ENCODE measurements at places on chromosomes 2 and 18. TPM values are rescaled to one million over a fixed set of nuclear protein-coding genes. Genes with fewer than 3 reads are reported as not detected.

- no peak for DNase-seq
Observed at GRCh38 chr2:168450171-168450570, 5.9 kb upstream of the CERS6 start.

- DNase-seq = no peak
Observed at GRCh38 chr2:47223980-47224379, 68.9 kb upstream of the STPG4 start.

DNA sequence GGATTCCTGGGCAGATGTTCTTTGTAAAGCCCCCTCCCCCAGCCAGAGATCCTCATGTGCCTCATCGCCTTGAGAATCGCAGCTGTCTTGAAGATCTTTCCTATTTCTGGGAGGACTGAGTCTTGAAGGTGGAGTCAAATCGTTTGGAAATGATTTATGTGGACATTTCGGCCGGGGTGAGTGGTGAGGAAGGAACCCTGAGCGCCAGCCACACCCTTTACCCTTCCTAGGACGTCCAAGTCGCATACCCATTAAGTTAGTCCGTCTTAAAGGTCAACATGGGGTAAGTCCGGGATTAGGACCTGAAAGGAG is 84.9 kb upstream of the ZCCHC2 start:
- no peak for DNase-seq

DNA sequence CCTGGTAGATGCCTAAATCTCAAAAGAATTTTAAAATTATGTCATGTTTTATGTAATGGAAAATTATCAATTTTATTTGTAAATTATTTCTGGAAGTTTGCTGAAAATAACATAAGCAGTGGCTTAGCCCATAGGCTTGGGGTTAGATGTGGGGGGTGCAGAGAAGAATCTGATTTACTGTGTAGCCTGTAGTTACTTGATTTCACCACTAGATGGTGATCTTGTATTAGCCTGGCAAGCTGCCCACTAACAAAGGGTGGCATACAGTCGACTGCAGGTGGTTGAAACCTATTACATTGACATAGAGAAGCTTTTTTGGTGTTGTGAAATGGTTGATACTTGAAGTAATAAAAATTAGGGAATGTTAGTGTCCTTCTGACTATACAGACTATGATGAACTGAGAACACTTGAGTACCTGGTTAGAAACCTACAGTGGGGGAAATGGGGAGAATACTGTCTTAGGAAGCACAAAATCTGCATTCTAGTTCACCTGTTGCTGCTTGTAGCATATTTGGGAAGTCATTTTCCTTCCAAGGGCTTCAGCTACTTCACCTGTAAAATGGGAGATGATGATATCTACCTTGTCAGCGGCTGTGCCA is 191.0 kb upstream of the LHCGR start:
- DNase-seq = peak; percentile 45

DNA sequence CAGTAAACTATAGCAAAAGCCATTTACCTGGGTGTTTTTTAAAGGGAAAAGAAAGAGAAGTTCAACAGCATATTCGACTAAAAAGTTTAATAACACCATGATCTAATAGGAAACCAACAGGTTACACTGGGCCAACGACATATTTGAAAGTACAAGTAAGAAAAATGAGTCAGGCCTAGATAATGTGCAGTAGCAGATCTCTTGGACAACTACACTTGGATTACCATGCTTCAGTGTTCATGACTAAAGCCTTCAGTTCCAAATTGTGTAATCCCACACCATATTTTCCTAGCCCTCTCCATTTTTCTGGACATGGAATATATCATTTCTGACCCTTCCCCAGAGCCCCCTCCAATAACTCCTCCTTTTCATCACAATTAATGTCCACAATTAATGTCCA is 39.1 kb upstream of the FIGN start:
- DNase-seq = no peak

- no peak for DNase-seq
Observed at GRCh38 chr2:241538838-241539615, 19.5 kb upstream of the BOK start.

- DNase-seq = no peak
Observed at GRCh38 chr2:183255411-183255810, 131.2 kb downstream of the NUP35 start.

- DNase-seq = no peak
Observed at GRCh38 chr18:9609190-9609589, 5.2 kb downstream of the PPP4R1 start.

DNA sequence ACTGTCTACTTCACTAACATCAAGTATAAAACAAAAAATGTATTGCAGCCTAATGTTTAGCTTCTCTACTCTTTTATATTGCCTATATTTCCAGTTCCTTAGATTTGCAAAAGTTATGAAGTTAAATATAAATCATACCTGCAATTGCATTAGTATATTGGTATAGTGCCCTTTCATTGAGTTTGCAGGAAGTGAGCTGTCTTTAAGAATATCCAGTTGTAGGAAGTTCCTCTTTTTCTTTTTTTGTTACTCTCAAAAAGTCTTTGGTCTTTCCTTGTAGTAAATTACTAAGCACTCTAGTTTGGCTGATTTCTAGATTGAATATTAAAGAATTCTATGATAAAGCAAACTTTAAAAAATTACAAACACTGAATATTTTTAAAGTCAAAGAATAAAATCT is 71.3 kb upstream of the FN1 start:
- DNase-seq = no peak

GRCh38 chr18:22267697-22268096 is 98.3 kb downstream of the GATA6 start:
- no peak for DNase-seq

GRCh38 chr2:24456599-24457556 is 34.2 kb upstream of the NCOA1 start:
- DNase-seq = no peak

DNA sequence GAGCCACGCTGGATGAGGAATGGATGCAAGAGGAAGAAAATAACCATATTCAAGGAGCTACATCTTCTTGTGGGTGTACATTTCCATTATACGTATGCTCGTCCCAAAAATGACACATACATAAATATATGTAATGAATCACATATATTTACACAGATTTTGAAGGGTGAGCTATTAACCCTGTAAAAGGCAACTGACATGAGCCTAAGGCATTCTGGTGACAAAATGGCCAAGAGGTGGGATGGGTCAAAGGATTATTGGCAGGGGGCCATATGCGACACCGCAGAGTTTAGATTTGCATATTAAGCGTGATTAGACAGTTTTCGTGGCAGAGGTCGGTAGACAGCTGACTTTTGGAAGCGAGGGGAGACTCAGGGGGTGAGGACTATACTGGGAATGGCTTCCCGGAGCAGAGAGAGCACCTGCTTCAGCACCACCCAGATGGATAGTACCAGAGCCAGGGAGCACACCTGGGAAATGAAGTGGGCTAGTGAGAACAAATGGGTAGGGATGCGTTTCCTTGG is 431 bp upstream of the CNRIP1 start:
- DNase-seq = peak; percentile 65

- DNase-seq = no peak
Observed at GRCh38 chr2:30747206-30747605, 60.0 kb downstream of the CAPN13 start.

DNA sequence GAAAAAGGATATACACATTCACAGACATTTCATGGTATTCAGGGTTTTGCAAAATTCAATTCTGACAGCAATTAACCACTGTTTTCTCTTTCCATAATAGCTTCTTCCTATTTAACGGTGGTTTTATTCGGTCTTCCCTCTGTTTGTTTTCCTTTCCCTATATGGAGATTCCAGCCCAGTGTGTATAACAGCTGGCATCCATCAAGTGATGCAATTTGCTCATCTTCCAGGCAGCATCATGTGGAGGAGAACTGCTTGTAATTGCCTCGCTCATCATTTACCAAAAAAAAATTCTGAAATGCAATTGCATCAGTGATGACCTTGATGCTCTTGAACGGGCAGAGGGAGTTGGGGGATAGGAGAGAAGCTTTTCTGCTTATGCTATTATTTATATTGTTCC is 165.9 kb upstream of the PGAP1 start:
- DNase-seq = peak; percentile 83

DNA sequence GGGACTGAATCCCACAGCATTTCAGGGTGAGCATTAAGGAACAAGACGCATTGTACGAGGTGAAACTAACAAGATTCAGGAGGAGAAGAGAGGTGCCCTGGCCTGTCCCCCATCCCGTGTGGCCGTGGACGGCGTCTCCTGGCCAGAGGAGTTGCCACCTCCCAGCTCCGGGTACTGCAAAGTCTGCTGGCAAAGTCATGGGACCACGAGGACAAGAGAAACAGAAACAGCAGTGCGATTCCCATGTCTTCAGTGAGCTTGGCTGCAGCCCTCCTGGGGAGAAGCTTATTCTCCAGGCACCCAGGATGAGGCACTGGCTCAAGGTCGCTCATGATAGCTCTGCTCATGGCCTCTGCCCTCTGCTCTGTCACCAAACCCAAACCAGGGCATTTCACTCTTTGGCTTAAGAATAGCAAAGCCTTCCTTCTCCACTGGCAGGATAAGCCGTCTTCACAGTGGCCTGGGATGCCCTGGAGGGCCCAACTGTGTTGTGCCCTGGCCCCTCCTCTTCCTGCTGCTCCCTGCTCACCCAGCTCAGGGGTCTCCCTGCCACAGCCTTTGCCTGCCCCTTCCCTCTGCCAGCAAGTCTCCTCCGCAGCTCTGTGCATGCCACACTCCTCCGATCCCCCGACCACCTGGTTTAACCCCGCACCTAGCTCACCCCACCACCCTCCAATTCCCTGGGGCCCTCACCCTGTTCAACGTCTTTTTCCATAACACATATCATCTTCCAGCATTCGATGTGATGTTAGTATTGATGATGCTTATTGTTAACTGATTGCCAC is 144.8 kb downstream of the PXDN start:
- no peak for DNase-seq

DNA sequence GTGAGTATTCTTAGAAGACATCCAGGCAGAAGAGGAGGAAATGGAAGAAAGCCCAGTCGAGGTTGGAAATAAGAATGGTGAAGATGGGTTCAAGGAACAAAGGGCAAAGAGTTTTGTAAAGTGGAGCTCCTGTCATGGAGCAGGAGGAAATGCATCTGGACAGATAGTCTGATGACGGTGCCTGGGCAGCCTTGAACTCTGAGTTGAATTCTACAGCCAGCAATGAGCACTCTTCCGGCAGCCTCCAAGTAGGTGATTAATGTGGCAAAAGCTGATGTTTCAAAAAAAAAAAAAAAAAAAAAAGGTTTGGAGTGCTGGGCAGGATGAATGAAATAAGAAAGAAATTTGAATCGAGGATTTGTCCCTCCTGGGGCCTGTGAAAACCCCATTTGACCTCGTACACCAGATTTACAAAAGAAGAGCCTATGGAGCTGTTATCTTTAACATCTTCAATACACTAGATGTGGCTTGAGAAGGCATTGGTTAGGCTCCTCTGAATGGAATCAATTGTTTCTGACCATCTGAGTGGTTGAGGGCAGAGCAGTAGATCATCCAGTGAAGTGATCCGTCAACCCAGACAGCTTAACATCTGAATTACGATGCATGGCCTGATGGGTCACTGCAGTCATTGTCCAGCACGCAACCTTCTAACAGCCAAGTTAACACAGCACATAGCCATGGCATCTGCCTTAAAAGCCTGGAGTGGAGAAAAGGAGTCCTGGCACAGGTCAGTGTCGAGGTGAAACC is 449.7 kb downstream of the TXNL1 start:
- no peak for DNase-seq

DNA sequence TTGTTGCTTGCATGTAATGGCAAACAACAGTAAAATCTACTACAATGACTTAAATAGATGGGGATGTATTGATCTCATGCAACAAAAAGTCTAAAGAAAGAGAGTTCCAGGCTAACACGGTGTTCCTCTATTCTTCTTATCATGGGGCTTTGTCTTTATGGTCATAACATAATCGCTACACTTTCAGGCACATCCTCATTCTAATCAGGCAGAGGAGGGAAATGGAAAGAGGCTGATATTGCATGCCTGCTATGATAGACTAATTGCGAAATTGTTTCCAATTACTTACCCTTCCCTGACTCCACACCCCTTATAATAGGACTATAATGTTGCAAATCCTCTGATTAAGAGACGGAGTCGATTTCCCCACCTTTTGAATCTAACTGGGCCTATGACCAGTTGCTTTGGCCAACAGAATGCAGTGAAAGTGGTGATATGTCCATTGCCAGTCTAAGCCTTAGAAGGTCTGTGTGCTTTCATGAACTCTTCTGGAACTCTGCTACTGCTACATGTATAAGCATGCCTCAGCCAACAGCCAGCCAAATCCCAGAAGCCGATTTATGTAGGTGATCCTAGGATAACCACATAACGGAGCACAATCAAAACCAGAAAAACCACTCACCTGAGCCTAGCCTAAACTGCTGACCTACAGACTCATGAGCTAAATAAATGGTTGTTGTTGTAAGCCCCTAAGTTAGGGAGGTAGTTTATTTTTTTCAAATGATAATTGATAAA is 180.3 kb upstream of the TACR1 start:
- no peak for DNase-seq

GRCh38 chr2:238151628-238152235 is 7.0 kb upstream of the ERFE start:
- no peak for DNase-seq

GRCh38 chr2:191206613-191207471 is 38.4 kb upstream of the MYO1B start:
- no peak for DNase-seq

- DNase-seq = no peak
Observed at GRCh38 chr2:226903179-226903578, 67.3 kb downstream of the RHBDD1 start.

DNA sequence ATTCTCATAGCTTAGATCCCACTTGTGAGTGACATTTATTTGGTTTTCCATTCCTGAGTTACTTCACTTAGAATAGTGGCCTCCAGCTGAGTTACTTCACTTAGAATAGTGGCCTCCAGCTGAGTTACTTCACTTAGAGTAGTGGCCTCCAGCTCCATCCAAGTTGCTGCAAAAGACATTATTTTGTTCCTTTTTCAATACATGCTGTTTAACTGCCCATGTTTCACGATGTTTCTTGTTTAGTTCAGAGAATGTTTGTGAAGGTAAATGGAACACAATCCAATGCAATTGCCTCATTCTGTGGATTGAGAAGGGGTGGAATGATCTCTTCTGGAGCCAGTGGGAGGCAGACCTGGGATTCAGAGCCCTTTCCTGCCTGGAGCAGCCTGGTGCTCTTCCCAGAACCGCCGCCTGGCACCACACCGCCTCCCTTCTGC is 273.5 kb upstream of the ATP5MC3 start:
- DNase-seq = no peak

- DNase-seq = no peak
Observed at GRCh38 chr2:120238728-120239487, 13.7 kb upstream of the RALB start.

DNA sequence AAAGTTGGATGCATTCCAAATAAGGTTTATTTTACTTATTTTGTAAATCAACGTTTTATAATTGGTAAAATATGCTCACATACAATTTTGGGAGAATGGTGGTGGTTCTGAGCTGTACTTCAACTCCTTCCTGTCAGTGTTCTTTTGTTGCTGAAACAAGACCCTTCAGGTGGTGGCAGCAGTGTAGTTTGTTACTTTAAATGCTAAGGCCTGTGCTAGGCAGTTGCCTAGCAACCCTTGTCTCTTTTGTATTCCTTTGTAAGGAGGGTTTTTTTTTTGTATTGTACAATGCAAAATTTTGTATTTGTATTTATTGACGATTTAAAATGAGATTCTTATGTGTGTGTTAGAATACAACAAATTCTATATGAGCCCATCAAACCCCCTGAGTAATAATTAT is 166.0 kb upstream of the FAM98A start:
- peak; percentile 34 for DNase-seq

GALR1 gene
- polyA plus RNA-seq = 0.09 TPM

RAX gene
- polyA plus RNA-seq = not detected

ZNF516 gene
- 41.2 TPM for polyA plus RNA-seq

ILKAP gene
- polyA plus RNA-seq = 60.4 TPM

COL3A1 gene
- polyA plus RNA-seq = 1,230 TPM

FIGN gene
- 15.2 TPM for polyA plus RNA-seq

TMEM185B gene
- polyA plus RNA-seq = 25.9 TPM

GRHL1 gene
- polyA plus RNA-seq = 6.0 TPM

MATN3 gene
- polyA plus RNA-seq = 2.5 TPM

PDE11A gene
- polyA plus RNA-seq = 6.9 TPM

NBAS gene
- polyA plus RNA-seq = 66.8 TPM

All from renal pelvis (tissue), 12 donors.